ENCODE measurements at places on chromosomes 6 and 20.
A peak's percentile ranks its signal among the peaks of the same experiment; 100 is the strongest.

DNA sequence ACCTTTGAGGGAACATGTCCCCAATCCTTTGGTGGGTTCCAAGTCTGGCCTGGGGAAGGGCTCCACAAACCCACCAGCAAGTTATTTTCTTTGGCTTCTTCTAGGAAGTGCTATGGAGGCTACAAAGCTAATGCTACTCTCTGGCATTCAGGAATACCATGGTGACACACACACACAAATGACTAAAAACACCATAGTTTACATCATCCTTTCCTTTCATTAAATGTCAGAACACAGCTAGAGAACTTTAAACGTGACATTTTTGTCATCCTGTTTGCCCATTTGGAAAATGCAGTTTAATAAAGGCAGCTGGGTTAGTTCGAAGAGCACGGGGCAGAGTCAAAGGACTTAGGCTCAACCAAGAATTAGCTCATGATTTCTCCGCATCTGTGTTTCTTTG is 40.2 kb upstream of the PROKR2 start:
- DNase-seq = no peak

DNA sequence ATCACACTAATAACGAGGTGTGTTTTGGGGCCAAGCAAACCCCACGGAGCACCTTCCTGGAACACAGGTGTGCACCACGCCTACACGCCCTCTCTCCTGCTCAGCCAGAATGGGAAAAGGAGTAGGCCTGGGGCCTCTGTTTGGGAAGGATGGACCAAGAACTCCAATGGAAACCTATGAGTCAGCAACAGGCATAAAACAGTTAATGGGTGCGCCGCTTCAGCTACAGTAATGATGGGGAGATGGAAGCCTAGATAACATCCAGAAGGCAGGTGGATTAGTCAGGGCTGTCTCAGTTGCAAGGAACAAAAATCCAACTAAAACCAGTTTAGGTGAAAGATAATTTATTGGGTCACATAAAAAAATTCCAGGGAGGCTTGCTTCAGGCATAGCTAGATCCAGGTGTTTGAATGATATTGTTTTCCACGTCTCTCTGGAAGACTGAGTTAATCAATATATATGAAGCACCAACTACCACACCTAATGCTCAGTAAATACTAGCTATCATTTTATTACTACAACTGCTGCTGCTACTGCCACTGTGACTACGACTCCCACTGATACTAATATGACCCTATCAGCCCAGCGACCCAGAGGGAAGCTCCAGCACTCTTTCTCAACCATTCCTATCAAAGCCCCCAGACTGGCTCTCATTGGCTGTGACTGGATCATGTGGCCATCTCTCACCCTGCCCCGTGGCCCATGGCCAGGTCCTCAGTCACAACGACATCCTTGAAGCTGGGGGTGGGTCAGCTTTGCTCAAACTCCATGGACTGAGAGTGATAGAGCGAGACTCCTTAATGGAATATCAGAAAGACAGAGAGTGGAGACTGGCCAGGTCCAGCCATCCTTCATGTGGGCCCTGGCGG is 155.2 kb upstream of the PTPN1 start:
- no peak for DNase-seq

DNA sequence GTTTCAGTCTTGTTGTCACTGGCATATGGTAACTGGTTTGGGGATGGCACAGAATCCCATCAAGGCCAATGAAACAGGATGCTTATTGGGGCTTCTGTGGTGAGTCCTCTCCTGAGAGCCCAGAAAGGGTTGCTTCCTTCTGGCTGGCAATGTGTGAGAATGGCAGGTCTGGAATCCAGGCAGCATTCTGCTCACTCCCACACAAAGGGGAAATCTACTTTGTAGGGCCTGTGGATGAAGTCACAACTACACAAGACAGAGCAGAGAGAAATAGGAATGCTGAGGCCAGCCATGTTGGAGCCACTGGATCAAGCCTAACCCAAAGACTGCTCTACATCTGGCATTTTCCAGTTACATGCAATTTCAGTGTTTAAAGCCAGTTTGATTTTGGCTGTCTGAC is 15.7 kb downstream of the PLAGL2 start:
- DNase-seq = no peak

DNA sequence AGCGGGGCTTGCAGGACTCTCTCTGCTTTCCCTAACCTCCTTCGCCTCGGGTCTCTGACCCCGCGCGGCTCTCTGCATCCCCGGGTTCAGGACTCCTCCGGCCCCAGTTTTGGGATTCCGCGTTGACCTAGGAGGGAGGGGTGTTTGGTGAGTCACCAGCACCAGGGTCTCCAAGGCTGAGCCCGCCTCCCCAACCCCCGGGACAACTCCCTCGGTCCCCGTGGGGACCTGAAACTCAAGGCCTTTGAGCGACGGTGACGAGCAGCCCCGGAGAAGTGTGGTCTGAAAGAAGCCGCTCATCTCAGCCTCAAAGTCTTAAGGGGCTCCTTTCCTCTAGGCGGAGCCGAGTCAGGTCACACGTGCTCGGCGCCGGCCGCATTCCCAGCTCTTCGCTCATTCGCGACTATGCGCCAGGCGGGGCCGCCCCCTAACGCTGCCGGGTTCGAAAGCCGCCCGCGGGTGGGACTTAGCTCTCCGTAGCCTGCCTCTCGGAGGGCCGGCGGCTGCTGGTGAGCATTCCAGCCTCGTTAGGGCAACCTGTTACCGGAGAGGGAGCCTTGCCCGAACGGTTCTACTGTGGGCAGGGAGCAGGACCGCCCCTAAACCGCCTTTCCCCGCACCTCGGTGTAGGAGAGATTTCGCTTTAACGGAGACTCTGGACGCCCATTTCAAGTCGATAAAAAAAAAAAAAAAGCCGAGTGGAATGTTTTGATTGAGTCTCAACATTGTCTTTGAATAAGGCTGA is 3.0 kb upstream of the PRDM13 start:
- DNase-seq = no peak

DNA sequence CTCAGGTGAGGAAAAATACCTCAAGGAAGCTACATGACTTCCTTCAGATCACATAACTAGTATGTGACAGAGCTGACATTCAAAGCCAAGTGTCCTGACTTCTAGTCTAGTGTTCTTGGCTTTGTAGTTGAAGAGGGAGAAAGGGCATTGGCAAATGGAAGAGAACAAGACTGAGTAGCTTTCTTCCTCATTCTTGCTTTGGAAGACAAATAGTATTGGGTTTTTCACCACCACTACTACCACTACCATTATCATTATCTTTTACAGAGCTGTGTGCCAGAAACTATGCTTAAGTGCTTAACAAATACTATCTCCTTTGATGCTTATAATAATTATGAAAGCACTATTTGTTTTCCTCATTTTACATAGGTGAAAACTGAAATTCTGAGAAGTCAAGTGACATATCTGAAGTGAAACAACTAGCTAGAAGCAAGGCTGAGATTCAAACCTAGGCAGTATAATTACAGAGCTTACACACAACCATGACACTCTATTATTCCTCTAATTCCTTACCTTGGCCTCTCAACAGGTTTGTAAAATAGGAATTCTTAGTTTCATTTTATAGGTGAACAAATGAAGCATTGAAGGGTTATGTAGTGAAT is 6.8 kb downstream of the ACSS2 start:
- DNase-seq = no peak

DNA sequence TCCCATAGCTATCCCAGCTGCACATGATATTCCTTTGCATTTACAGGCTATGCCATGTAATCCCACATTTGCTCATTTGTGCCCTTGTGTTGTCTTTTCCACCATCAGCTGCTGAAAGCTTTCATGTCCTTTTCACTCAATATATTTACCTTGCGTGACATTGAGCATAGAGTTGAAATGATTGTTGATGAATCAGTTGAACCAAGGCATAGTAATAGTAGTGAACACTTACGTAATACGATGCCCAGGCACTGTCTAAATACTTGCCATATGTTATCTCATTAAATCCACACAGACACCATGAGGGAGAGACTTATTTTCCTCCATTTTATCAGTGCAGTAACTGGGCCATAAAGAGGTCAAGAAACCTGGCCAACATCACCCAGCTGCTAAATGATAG is 13.1 kb downstream of the RNF8 start:
- DNase-seq = no peak

GRCh38 chr6:5471044-5471443 is 209.7 kb downstream of the FARS2 start:
- no peak for DNase-seq

DNA sequence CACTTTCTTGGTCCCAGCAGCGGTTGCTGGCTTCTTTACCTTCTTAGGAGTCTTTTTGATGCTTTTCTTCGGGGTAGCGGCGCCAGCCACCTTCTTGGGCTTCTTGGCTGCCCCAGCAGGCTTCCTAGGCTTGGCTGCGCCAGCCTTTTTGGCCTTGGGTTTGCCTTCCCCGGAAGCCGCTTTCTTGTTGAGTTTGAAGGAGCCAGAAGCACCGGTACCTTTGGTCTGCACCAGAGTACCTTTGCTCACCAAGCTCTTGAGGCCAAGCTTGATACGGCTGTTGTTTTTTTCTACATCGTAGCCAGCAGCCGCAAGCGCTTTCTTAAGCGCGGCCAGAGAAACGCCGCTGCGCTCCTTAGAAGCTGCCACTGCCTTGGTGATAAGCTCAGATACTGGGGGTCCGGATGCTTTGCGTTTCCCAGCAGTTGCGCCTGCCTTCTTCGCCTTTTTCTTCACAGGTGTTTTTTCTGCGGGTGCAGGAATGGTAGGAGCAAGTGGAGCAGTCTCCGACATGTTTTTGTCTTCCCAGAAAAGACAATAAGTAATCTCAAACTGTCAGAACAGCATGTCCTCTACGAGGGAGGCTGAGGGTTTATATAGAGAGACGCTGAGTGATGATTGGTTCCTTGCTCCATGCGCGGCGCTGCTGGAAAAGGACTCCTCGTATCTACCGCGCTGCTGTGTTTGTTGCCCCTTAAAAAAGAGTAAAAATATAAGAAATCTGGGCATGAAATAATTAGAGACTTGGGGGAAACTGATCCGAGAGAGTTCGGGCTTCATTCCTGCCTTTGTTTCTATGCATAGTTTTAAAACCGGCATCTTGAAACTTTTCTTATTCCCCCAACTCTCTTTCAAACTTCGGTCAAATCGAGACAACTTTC is 130.3 kb upstream of the BTN3A2 start:
- DNase-seq = peak; percentile 48

- no peak for DNase-seq
Measured at GRCh38 chr6:28983838-28984237, 21.3 kb downstream of the ZNF311 start.

DNA sequence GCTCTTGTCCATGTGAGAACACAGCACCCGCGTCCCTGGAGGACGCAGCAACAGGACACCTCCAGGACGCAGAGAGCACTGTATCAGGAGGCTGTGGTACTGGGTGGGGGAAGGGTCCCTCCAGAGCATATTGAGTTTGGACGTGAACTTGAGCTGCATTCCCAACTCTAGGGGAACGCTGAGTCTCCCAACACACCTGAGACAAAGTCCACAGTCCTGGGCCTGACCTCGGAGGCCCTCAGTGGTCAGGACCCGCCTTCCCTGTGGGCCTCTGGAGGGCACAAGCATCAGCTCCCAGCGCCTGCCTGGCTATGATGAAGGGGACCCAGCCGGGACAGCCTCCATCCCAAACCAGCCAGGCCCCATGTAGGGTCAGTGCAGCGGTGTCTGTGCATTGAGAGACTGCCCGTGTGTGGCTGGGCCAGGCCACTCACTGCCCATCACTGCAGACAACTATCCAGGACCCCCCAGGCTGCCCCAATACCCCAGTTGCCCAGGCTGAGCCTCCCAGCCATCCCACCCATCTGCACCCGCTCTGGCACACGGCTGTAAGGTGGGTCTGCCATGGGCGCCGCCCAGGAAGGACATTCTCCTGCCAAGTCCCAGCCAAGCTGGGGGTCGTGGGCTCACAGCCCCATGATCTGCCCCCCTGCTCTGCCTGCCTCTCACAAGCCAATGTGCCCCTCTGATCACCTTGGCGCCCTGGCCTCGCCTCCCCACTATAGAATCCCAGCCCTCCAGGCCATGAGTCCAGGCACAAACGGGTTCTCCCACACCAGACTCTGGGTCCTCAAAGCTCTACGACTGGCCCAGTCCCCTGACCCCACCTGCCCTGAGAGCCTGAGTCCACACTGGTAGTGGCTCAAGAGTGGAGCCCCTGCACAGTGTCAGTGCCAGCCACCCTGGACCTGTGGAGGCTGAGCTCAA is 115.7 kb downstream of the TAF4 start:
- DNase-seq = no peak

GRCh38 chr6:15842727-15843117 is 179.9 kb upstream of the DTNBP1 start:
- DNase-seq = no peak

GRCh38 chr6:22570185-22570551 is 802 bp downstream of the HDGFL1 start:
- no peak for DNase-seq

DNA sequence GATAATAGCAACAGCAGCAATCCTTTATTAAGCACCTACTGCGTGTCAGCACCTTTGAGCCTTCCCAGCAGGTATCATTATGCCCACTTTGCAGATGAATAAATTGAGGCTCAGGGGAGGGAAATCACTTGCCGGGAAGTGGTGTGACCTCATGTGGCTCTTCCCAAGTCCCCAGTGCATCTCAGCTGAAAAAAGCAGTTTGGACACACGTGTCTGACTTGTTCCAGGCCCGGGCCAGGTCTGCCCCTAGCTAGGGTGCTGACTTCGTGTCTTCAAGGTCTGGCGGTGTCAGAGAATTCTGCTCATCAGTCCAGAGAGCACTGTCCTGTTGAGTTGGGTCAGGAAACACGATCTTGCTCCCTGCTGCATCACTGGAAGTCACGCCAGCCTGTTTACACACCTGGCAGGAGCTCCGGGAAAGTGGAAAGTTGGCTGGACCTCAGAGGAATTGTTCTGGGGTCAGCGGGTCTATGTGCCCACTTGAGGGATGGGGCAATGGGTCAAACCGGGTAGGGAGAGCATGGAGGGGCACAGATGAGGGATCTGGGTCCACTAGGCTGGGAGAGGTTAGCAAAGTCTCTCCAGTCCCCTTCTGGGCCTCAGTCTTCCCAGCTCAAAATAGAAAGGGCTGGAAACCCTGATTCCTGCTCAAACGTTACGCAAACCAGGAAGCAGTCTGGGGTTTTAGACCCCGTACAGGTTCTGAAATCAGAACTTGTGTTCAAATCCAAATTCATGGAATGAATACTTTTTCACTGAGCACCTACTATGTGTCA is 10.5 kb downstream of the SLC13A3 start:
- DNase-seq = no peak

DNA sequence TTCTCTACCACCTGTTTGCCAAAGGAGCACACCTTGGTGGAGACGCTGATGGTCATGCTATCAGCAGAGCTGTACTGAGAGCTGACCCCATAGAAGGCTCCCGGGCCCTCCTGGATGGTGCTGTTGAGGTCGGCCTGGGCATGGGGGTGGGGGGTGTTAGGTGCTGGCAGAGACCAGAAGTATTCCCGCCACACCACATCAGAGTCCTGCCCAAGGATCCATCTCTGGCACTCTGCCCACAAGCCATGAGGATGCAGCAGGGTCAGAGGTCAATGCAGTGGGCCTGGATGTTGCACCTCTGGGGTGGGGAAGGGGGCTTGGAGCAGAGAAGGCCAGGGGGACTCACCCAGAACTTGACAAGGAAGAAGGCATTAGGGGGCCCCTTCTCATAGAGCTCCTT is 7.4 kb downstream of the RPL10A start:
- DNase-seq = no peak

DNA sequence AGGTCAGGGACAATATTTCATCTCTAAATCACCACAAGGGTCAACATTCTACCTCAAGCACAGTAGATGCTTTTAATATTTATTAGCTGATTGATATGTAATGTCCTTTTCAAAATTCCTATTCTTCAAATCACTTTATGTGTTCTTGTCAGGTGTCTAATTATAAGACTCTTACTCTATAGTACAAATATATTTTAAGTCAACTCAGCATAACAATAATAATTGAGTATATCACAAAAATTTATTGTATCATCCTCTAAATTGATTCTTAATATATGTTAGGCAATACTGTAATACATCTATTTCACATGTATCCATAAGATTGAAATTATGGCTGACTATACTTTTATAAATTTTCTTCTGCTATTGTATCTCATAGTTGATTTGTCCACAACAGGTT is 423.9 kb downstream of the PKHD1 start:
- DNase-seq = no peak
